ENCODE measurements at places on chromosomes 13 and 19.

GRCh38 chr13:113044391-113045114 lies 61.0 kb upstream of the F7 start:
- no peak for DNase-seq

GRCh38 chr19:33580026-33580644 lies 41.6 kb upstream of the CHST8 start:
- no peak for DNase-seq

- DNase-seq = no peak
These were observed 42.1 kb upstream of the ZNF486 start for GRCh38 chr19:20124879-20125278.

DNA sequence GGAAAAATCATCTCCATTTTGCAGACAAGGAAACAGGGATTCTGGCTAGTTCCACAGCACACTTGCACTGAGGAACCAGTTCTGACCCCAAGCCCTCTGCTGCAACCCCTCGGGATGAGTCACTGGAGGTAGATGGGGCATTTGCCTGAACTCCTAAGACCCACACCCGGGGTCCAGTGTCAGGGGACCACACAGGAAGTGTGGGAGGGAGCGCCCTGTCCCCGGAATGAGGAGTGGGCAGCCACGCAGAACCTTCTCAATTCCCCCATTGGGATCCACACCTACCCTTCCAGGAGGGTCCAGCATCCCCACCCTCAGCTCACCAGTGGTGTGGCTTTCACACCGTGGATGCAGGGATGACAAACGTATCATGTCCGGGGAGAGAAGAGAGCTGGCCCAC lies 62.7 kb downstream of the TSHZ3 start:
- DNase-seq = no peak

DNA sequence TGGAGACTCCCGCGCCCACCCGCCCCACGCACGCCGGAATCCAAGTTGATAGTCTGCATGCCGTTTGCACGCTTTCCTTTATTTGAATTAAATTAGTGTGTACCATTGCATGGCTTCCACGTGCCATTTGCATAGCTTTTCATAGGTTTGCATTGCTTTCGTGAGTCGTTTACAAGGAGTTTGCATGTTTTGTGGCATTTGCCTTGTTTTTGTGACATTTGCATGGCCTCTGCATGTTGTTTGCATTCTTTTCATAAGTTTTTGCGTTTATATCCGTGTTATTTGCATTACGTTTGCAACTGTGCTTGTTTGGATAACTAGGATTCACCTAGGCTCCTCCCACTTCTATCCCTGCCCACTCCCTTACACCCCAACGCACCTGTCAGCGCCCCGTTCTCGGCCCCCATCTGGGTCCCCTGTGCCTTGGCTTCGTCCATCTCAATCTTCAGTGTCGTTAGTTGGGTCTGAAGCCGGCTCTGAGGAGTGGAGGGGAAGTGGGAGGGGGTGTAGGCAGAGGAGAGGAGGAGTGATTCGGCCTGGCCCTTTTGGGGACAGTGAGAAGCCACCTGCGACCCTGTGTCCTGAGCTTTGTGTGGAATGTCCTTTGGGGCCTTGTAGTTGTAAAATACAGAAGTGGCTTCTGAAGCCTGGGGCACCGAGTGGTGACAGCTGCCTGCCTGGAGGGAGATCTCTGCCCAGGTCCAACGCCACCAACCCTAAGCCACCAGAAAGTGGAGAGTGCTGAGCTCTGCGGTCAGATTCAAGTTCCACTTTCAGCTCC lies 2.4 kb downstream of the CCDC194 start:
- no peak for DNase-seq

- DNase-seq = no peak
These were observed 20.5 kb upstream of the CNMD start for GRCh38 chr13:52760077-52760476.

DNA sequence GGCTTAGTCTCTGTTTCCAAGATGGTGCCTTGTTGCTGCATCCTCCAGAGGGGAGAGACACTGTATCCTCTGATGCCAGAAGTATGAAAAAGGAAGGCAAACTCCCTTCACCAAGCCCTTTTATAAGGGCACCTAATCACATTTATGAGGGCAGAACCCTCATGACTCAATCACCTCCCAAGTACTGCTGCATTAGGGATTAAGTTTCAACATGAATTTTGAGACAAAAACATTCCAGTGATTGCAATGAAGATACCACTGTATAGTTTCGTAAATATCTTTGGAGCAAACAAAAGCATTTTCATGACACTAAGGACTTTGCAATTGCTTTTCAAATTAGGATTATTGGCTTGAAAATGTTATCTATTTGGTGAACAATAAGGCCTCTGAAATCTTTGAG lies 63.8 kb downstream of the RNF17 start:
- no peak for DNase-seq

DNA sequence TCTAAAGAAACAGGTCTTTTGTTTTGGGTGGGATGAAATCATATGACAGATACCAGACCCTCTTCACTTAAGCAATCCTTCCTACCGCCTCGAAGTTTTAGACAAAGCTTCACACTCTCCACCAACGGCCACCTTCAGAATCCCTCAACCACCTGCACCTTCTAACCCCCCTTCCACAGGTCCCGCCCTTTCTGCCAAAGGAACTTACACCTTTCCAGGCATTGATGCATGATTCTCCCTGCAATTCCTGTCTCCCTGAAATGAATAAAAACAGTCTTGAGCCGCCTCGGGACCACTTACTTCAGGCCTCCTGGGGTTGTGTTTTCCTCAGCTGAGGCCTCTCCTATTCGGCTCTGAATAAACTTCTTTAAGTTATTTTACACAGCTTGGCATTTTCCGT lies 859 bp downstream of the ZNF433 start:
- no peak for DNase-seq

DNA sequence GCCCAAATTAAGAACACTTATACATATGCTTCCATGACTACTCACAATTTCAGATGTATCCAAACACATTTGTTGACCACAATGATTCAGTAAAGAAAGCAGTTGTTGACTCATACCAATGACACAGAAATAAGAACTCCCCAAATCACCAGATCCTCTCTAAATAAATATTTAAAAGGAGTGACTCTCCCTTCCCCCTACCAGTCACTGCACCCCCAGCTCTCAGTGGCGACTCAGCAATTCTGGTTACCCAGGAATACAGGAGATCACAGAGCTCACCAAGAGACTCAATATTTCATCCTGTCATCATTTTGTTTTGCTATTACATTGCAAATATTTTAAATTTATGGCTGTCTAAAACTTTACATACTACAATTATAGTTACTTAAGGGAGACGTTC lies 131.5 kb downstream of the RGCC start:
- no peak for DNase-seq

DNA sequence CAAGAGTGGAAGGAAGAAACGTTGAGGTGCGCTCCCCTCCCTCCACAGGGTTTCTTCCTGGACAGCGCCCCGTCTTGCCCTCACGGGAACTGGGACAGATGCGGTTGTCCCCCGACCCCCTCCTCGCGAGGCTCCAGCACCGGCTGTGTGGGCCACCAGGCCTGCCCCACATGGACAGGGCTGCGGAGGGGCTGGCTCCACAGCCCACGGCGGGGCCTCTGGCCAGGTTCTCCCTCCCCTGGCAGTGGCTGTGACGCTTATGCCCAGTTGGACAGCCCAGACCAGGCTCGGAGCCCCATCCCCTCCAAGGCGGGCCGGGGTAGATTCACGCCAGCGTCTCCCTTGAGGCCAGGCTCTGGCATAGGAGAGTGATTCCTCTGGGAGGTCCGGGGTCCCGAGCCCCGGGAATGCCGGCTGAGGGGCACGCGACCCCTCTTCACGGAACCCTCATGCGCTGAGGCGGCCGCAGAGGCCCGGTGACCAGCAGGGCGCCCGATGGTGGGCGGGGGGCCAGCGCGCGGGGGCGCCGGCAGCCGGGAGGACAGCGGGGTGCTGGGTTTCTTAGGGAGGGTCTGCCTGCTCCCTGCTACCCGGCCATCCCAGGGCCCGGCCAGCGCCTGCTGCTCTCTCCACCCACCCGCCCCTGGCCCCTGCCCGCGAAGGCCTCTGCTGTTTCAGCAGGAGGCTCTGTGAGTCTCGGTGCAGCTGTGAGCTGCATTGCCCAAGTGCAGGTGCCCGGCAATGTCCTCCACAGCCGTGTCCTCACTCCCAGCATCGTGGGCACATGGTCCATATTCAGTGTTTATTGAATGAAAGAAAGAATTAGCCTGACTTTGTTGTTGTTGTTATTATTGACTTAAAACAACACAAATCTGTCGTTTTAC lies 20.3 kb upstream of the GAS6 start:
- no peak for DNase-seq

All from NCI-H1105 (cell line).